ENCODE measurements at places on chromosomes 2 and 18.

DNA sequence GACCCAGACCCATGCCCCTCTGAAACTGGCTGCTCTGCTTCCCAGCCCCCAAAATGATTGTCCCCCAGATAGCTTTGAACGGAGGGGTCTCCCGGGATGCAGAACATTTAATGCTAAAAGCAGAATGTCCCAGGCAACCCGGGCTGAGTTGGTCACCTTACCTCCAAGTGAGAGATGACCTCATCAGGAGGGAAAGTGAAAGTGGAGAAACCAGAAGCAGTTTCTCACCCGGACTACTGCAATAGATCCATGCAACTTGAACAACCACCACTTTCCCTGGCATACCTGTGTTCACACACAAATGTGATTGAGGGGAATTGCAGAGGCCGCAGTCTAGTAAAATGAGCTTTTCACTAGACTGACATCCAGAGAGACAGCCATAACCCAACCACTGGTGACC, 75.3 kb upstream of the NPAS2 start:
- no peak for DNase-seq

DNA sequence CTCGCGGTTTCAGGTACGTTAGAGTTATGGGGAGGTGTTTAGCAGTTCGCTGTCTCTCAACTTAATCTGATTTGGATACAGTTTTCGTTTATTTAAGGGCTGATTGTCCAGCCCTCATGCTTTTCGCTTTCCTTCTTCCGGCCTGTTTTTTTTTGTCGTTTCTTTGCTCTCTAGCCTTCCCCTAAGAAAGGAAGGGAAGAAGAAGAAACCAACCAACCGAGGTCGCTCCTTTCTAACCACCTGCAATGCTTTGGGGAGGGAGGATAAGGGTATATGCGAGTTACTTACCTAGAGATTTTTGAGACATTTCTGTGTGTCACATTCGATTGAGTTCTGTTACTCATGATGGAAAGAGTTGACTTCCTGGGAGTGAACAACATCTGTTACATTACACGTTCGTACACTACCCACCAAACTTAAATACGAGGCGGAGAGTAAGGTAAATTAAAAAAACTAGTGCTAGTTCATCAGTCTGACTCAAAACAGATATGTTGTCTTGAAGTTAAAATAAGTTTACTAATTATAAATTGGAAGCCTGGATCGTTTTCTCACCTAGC, 918 bp downstream of the EIF5B start:
- DNase-seq = no peak

GRCh38 chr18:10405014-10405493, 49.4 kb upstream of the APCDD1 start:
- no peak for DNase-seq

GRCh38 chr2:212538305-212539071, at the start of gene ERBB4:
TSS of gene ERBB4 (minus strand) at chr2:212538802. CDS start at chr2:212538530, 272 bp downstream.
- no peak for DNase-seq

GRCh38 chr2:134392442-134393074, 138.7 kb downstream of the MGAT5 start:
- no peak for DNase-seq

- no peak for DNase-seq
Measured at GRCh38 chr2:178317811-178318210, 123.5 kb downstream of the OSBPL6 start.

- no peak for DNase-seq
Measured at GRCh38 chr18:36518839-36519238, 221.3 kb downstream of the FHOD3 start.

DNA sequence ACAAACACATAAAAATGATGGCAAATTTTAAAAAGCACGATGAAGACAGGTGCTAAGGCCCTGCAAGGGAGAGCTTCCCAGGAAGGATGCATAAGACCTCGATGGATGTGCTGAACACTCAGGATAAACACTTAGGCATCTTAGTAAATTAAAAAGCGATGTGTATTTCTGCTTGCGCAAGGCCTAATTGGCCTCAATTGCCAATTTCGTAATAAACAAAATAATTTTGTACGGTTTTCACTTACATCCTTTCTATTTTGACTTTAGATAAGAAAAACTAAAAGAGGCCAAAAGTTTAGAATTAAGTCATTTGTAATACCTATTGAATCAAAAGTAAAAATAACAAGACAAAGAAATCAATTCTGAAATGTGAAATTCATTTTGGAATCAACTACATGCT, 189.1 kb downstream of the TCF4 start:
- DNase-seq = no peak

GRCh38 chr2:7780321-7780720, 863.1 kb downstream of the RNF144A start:
- DNase-seq = no peak

DNA sequence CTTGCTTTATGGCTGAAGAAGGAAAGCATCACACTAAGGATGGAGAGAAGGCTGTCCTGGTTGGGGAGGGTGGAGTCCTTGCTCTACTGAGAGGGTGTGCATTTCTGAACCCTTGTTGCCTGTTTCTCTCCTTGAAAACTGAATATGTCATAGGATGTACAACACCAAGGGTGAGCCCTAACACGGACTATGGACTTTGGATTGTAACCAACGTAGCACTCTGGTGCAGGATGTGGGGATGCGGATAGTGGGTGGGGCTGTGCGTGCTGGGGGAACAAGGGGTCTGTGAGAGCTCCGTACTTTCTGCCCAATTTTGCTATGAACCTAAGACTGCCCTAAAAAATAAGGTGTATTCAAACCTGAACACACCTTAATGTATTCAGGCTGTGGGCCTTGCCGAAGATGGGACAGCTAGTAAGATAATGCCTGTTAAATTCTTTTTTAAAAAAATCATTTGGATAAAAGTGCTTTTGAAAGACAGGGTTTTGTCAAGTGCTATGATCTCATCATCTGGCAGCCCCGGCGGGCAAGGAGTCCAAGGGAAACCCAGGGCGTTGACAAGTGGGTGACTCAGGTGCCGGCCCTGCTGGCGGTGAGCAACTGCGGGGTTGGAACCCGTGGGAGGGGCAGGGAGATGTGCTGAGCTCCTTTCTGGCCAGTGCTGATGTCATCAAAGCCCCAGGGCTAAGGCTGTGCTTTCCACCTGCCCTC, 54.0 kb downstream of the GATA6 start:
- DNase-seq = no peak

GRCh38 chr2:96153991-96154431, 8.8 kb upstream of the DUSP2 start:
- no peak for DNase-seq

GRCh38 chr2:17539611-17540092, 844 bp upstream of the VSNL1 start:
- DNase-seq = no peak

DNA sequence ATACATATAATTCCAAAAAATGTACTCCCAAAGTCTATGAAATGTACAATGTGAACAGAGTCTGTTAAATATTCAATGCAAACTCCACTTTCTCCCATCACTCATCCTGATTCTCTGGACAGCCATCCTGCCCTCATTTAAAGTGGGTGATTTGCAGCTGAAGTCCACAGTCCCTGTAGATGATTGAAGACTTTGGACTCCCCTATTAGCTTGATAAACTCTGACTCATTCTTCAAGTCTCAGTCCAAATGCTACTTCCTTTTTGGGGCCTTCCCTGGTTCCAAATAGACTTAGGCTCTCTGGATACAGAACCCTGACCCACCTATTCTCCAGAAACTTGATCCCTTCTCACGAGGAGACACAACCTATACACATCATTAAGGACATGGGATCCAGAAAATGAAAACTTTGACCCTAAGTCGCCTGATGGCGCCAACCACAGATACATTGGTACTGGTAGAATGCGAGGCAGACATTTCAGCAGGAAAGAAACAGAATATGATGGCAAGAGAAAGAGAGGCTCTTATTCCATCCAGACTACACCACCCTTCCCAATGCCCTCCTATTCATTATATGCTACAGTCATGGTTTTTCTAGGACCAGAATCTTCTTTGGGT, 122.7 kb downstream of the VIT start:
- no peak for DNase-seq

DNA sequence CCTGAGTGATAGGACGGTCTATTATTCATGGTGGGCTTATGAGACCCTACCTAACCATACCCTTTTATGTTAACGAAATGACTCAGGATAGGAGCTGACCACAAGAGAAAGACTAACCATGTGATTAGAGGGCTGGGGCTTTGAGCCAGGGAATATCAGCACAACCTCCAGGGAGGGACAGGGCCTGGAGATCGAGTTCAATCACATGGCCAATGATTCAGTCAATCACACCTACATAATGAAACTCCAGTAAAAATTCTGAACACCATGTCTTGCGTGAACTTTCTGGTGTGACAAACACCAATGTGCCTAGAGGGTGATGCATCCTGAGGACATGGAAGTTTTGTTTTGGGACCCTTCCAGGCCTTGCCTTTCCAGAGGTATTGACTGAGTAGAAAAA, 2.2 kb upstream of the TEX51 start:
- no peak for DNase-seq

DNA sequence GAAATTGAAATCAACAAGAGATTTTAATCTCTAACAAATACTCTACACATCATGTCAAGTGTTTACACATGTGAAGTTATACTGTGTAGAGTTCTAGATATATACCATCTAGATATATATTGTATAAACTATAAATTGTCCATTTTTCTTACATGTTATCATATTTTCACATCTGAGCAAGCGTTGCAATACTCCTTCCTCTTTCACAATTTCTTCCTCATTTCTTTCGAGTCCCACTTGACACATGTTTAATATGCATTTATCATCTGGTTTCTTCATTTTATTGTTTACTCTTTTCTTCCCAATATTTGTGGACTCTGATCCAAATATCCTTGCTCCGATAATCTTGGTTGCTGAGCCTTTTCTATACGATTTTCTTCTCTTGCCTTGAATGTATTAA, 50.2 kb downstream of the UNC80 start:
- DNase-seq = no peak

- no peak for DNase-seq
Measured at GRCh38 chr2:5022061-5022460, 670.1 kb upstream of the SOX11 start.

- DNase-seq = no peak
Measured at GRCh38 chr2:160104115-160104514, 41.7 kb upstream of the PLA2R1 start.

- no peak for DNase-seq
Measured at GRCh38 chr2:240638512-240639160, 13.4 kb downstream of the GPR35 start.
